CD4-positive, alpha-beta T cell treated with Interleukin-15 for 4 hours (primary cell): ENCODE measurements at places on chromosomes 2 and 18.

DNA sequence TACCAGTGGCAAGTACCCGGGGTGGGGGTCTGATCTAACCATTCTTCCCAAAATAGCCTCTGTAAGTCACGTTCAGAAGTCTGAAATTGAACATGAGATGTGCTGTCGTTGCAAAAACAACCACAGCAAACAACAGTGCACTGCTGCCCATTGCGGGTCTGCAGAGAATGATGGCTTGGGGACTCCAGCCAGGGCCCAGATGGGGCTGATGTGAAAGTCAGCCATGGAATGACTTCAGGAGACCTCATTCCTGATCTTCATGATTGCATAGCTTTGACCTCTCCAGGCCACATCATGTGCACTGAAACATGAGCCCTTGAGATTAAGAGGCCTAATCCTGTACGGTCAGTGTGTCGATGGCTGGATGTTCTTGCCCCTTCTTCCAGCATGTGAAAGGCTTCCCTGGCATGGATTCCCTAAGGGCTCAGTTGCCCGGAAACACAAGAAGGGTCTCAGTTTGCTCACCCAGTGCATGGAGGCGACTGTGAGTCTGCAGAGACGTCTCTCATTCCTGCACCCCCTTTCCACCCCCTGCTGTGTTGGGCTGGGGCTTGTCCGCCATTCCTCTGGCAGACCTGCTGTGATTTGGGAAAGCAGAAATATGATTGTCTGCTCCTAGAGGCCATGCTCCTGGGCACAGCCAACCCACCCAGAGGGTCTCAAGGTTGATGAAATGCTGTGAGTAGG lies 191.6 kb downstream of the SEPTIN10 start:
- DNase-seq: no peak

DNA sequence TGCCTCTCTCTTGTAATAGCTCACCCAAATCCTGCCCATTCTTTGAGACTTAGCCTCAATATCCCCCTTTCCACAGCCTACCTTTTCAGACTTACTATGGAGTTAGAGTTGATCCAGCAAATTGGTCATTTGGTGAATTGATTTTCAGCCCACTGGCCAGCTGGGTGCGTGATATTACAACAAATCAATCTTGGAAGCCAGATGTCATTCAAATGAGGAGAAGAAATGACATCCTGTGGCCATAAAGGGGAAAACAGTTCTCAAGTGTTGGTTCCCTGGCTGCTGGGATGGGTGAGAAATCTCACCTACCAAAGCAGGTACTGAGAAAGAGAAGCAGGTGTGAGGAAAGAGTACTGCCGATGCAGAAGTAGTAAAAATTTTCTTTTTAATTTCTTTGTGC lies 36.7 kb upstream of the FOXI3 start:
- DNase-seq: no peak

DNA sequence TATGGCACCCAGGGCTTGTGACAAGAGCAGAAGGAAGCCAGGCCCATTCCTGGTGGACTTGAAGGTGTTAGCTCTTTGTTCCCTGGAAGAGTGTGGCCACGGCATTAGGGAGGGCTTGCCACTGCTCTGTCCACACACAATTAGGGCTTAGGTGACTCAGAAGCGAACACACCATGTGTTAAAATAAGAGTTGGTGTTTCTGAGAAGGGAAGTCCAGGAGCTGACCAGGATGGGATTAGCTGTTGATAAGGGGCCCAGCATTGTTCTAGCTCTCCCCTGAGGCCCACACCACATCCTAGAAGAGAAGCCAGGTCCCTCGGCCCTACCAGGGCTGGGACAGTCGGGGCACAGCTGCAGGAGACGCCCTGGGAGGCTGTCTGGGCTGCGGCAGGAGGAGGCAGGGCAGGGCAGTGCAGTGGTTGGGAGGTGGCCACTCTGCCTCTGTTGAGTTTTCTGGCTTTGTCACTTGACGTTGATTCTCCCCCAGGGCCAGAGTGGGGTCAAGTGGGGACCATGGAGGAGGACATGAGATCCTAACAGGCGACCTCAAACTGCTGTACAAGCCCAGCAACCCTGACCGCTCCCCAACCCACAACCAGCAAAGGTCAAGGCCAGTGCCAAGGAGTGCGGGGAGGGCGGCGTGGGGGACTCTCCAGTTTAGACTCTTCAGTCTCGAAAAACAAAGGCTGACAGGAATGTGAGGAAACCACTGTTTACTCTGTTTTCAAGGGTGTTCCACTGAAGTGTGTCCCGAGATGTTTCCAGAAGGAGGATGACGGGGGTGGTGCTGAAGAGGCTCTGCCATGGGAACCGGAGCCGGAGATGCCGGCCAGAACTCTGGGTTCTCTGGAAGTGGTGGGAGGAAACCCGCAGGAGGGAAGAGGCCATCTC lies 16.8 kb downstream of the GNLY start:
- no peak for DNase-seq

GRCh38 chr2:31248139-31248538 lies 14.2 kb downstream of the EHD3 start:
- DNase-seq: no peak

- no peak for DNase-seq
Observed at GRCh38 chr2:156845806-156846558, 409.8 kb downstream of the GPD2 start.

DNA sequence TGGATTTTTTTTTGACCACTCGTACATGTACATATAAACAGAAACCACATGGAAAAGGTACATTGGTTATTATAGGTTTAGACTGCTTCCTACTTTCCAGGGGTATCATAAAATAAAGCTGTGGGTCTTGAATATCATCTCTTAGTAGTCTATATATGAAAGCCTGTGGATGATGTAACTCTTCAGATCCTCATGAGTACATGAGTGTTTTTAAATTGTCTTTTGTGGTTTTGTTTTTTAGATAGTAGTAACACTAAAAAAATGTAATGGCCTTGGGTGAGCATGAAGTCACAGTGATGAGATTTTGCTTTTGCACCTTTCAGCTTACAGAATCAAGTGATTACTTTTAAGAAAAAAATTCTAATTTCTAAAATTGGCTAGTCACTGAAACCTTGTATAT lies 80.2 kb downstream of the RAB3GAP1 start:
- DNase-seq: no peak

- DNase-seq: peak; percentile 21
Observed at GRCh38 chr2:95389245-95390119, 13.0 kb upstream of the FAHD2A start.

DNA sequence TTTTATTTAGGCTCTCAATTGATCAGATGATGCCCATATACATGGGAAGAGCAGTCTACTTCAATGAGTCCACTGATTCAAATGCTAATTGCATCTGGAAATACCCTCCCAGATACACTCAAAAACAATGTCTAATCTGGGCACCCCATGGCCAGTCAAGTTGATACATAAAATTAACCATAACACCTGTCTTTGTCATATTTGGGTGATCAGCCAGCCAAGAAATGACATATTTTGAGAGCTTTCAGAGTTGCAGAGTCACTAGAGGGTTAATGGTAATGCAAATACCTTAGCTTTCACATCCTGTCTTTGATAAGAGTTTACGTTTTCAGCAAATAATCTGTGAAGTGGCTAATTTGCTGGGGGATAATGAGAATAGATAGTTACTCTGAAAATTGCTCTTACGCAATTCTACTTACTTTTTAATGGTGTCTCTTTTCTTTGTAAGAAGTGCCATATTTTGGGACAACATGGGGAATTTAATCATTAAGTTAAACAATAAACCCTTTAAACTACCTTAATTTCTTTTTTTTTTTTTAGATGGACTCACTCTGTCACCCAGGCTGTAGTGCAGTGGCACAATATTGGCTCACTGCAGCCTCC lies 49.1 kb downstream of the CCDC195 start:
- no peak for DNase-seq

GRCh38 chr2:161019311-161019710 lies 140.9 kb upstream of the TANK start:
- no peak for DNase-seq

- no peak for DNase-seq
Observed at GRCh38 chr18:69941183-69941582, 6.5 kb downstream of the CD226 start.

DNA sequence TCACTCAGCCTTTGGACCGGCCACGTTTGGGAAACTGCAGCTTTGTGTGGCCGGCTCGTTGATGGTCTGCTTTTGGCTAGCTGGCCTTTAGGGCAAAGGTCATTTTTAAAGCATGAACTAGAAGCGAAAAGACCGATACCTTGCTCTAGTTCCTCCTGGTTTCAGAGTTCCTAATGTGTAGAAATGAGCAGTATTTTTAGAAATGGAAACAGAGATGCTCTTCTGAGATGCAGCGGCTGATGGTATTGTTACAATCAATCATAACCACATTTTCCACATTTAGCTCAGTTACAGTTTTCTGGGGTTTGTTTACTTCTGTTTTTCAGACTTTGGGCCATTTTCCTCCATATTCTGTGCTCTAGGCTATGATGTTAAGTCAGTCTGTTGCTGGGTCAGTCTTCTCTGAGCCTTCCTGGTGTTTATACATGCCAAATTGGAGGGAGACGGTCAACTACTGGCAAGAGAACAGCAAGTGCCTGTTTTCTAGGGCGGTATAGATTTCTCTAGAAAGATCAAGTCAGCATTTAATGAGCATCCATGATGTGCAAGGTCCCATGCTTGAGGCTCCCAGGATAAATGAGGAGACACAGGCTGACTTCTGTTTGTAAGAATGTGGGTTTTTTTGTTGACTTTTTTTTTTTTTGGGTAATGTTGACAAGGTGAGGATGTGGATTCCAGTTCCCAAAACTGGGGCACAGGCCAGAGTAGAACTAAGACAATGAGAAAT lies 28.0 kb downstream of the RNF144A start:
- DNase-seq: no peak

GRCh38 chr2:50769406-50770181 lies 262.3 kb downstream of the NRXN1 start:
- DNase-seq: no peak

- DNase-seq: no peak
Observed at GRCh38 chr18:55541571-55541970, 46.4 kb downstream of the TCF4 start.

DNA sequence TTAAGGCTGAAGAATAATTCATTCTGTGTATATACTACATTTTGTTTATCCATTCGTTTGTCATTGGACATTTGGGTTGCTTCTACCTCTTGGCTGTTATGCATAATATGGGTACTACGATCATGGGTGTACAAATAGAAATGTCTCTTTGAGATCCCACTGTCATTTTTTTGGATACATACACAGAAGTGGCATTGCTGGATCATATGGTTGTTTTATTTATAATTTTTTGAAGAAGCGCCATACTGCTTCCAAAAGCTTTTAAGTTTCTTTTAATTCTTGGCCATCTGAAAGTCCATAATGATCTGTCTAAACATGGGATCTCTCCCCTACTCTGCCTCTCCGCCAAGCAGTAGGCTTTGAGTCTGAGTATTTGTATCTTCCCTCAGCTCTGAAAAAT lies 18.6 kb downstream of the PPM1B start:
- no peak for DNase-seq

- no peak for DNase-seq
Observed at GRCh38 chr2:145685383-145686050, 1165.6 kb upstream of the ZEB2 start.

- DNase-seq: peak; percentile 86
Observed at GRCh38 chr2:96507957-96508520, 2.9 kb upstream of the NEURL3 start.

DNA sequence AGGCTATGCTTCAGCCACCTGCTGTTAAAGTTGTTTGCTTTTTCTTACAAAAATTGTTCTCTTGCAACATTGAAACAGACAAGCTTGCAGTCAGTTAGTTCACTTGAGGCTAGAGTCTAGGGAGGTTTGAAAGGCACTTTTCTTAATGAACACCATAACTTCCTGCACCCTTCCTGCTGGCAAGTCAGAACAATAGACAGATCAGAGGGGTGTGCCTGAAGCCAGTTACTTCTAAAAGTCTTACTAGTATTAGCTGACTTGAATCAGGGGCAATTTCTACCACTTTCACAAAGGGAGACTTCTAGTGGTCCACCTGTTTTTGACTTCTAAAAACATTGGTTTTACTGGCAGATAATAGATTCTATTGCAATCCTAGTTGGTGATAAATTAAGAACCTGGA lies 367.4 kb upstream of the CDH20 start:
- no peak for DNase-seq

- DNase-seq: no peak
Observed at GRCh38 chr2:113169586-113169985, 4.2 kb upstream of the PSD4 start.

GRCh38 chr2:54595999-54596902 lies 127.2 kb upstream of the EML6 start:
- no peak for DNase-seq

- no peak for DNase-seq
Observed at GRCh38 chr2:9808334-9809063, 34.8 kb upstream of the TAF1B start.

- no peak for DNase-seq
Observed at GRCh38 chr2:102147935-102148334, 5.4 kb downstream of the IL1R1 start.

GRCh38 chr2:216340280-216340631 lies 32.0 kb downstream of the MARCHF4 start:
- no peak for DNase-seq

GRCh38 chr18:11752116-11752911 lies 63.2 kb downstream of the GNAL start:
- DNase-seq: no peak

- no peak for DNase-seq
Observed at GRCh38 chr18:67132919-67133318, 383.6 kb downstream of the DSEL start.

GRCh38 chr2:143564419-143564818 lies 435.2 kb downstream of the ARHGAP15 start:
- DNase-seq: no peak

- DNase-seq: no peak
Observed at GRCh38 chr2:194602750-194603149, 1054.3 kb upstream of the SLC39A10 start.
